ENCODE measurements at places on chromosomes 3 and 15. TPM values are rescaled to one million over a fixed set of nuclear protein-coding genes. Genes with fewer than 3 reads are reported as not detected.

DNA sequence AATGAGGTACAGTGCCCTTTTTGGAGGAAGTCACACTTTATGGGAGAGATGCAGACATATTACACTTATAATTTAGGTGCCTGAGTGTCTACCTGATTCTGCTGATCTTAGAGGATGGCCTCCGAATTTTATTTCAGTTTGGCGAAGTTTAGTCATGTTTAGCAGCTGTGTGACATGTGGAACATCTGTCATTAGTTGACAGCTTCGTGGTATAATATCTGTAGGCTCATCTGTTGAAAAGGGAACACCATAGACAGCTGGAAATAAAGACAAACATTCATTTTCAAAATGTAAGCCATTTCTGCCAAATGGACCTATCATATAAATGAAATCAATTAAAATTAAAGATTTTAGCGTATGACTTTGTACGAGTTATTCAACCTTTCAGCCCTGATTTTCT, 165.4 kb downstream of the CFAP20DC start:
- H3K4me1 ChIP-seq, result no peaks in the 10 kb centered on the region
- H3K27me3 ChIP-seq, result no peaks in the 10 kb centered on the region
- no peaks in the 10 kb centered on the region for H3K36me3 ChIP-seq

GRCh38 chr15:93645594-93645993, 556.6 kb upstream of the RGMA start:
- H3K27ac ChIP-seq, result no peak overlapping the region
- H3K36me3 ChIP-seq, result no peaks in the 10 kb centered on the region
- no peaks in the 10 kb centered on the region for H3K4me1 ChIP-seq
- DNase-seq, result no peak

Gene OXSM
- 14.0 TPM for total RNA-seq

Gene MOBP
- not detected for total RNA-seq

- no peak for DNase-seq
- no peak overlapping the region for H3K4me3 ChIP-seq
- no peak overlapping the region for H3K27ac ChIP-seq
- H3K27me3 ChIP-seq, result no peaks in the 10 kb centered on the region
- H3K36me3 ChIP-seq, result no peaks in the 10 kb centered on the region
Observed at GRCh38 chr15:37773111-37773860, 161.2 kb upstream of the TMCO5A start.

Gene SKOR1
- total RNA-seq, result 0.89 TPM

DNA sequence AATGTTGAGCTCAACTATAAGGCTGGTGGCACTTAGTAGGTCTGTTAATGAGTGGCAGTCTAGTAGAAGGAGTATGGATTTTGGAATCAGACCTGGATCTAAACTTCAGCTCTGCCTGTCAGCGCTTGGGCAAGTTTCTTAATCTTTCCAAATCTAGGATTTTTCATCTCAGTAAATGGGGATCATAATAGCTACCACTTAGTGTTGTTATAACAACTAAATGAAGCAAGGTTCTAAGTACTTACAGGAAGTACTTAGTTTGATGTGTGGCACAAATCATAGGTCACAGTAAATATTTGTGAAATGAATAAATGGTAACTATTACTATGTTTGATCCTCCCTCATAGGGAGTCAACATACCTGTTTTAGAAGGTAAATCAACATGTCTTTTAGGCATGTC, 31.4 kb downstream of the SLC49A4 start:
- no peaks in the 10 kb centered on the region for H3K27me3 ChIP-seq
- H3K4me3 ChIP-seq, result no peak overlapping the region
- no peaks in the 10 kb centered on the region for H3K4me1 ChIP-seq
- no peak overlapping the region for H3K27ac ChIP-seq

GRCh38 chr3:151501923-151502632, 41.2 kb upstream of the IGSF10 start:
- no peak for DNase-seq
- H3K27me3 ChIP-seq, result no peaks in the 10 kb centered on the region
- no peaks in the 10 kb centered on the region for H3K36me3 ChIP-seq
- no peaks in the 10 kb centered on the region for H3K4me1 ChIP-seq
- H3K4me3 ChIP-seq, result no peak overlapping the region

Gene CCR8
- not detected for total RNA-seq

DNA sequence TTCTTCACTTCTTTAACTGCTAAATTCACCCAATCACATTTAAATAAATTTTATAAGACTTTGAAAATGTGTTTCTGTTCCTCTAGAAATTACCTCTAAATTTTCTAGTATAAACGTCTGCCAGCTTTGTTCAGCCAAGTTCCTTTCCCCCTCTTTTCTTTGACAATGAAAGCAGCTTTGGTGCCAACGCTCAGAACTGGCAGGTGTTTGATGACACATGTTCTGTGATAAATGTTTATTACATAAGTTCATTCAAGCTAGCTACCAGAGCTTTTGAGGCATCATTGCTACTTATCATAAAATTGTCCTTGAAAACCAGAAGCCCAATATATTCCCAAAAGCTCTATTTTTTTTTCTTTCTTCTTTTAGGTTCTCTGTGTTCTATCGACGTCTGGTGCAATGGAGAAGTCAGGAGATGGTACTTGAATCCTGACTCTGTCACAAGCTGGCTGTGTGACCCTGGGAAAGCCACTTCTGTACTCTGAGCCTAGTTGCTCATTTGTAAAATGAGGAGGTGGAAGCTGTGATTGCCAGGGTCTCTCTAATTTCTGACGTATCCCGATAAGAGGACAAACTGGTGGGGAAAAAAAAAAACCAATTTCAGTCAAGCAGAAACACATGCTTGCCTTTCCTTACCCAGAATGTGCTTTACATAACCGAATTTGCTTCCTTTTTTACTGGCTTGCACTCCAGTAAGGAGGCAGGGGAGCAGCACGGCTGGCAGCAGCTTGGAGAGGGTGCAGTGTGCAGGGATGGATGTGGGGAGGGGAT, 187.1 kb upstream of the LPP start:
- H3K4me3 ChIP-seq, result no peak overlapping the region
- H3K4me1 ChIP-seq, result no peaks in the 10 kb centered on the region
- no peak overlapping the region for H3K27ac ChIP-seq

Gene PRSS50
- total RNA-seq, result 2.5 TPM

- no peak overlapping the region for H3K27ac ChIP-seq
- no peaks in the 10 kb centered on the region for H3K27me3 ChIP-seq
- no peaks in the 10 kb centered on the region for H3K36me3 ChIP-seq
Observed at GRCh38 chr3:111936967-111937366, 41.9 kb upstream of the ABHD10 start.

DNA sequence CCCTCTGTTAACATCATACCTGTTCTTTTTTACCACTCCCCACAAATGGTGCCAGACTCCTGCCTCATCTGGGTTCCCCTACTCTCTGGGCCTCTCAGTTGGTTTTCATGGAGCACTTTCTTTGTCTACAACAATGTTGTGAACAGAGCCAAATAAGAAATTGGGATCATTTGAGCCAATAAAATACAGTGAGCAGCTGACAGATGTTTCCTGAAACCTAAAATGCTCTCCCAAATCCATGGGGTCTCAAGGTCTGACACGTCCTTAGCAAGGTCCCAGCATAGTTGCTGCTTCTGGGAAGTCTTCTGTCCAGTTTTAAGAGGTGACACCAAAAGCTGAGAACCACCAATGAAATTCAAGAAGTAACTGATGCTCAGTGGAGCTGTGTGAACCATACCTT, 1.7 kb downstream of the NMNAT3 start:
- no peak for DNase-seq
- no peaks in the 10 kb centered on the region for H3K27me3 ChIP-seq
- no peaks in the 10 kb centered on the region for H3K36me3 ChIP-seq
- H3K4me3 ChIP-seq, result no peak overlapping the region
- H3K27ac ChIP-seq, result no peak overlapping the region

DNA sequence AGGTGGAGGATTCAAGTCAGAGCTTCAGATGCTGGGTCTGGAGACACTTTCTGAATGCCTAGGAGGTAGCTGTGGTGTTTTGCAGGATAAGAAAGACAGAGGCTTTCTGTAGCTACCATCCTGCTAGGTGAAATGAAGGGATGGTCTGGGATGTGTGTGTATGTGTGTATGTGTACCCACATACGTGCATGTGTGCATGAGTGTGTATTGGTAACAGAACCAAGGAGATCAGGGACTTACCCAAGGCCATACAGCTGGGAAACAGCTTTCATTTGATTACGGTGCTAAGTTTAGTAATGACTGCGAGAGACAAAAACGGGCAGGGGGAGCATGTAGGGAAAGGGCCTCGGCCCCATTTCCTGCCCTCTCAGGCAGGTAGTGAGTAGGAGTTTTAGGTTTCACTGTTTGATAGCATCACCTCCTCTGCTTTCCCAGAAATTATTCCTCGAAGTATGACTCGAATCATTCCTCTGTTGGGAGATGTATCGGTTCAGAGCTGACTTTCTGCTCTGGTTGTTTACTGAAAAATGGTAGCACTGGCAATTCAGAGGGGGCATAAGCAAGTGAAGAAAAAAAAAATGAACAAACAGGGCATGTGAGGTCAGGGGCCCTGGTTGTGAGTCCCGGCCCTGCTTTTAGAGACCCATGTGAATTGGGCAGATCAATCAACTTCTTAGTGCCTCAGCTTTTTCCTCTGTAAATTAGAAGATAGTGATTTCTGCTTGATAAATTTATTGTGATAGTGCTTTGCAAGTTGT, 130.7 kb downstream of the LPP start:
- H3K4me1 ChIP-seq, result no peaks in the 10 kb centered on the region
- no peaks in the 10 kb centered on the region for H3K27me3 ChIP-seq
- H3K36me3 ChIP-seq, result no peaks in the 10 kb centered on the region
- no peak overlapping the region for H3K4me3 ChIP-seq
- H3K27ac ChIP-seq, result no peak overlapping the region
- DNase-seq, result no peak

DNA sequence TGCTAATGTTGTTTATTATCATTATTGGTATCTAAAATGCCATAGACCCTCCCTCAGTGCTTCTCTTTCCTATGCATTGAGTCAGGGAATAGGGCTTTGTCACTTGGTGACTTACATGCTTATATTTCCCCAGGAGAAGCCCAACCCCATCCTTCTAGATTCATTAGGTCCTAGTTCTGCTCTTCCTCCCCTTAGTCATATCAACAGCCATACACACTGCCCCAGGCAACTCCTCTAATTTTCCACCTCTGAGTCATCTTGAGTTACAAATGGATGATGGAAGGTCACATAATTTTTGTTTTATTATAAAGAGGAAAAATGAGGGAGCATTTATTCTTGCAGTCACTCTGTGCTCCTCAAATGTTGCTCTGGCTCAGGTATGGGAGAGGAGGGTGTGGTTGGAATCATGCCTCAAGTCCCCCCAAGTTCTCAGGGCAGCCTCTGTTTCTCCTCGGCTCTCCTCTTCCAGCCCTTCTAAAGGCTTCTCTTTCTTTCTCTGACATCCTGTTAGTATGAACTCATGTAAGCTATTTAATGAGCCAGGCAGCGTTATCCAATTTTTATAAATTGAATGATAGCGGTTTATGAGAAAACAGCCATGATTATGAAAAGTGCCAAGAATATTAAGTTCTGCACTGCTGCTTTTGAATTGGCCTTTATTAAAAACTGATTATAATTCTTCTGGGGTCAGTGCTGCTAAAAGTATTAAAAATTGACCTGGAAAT, 45.6 kb upstream of the FSTL1 start:
- H3K4me3 ChIP-seq, result no peak overlapping the region
- H3K4me1 ChIP-seq, result peaks cover 5% of the 10 kb centered on the region
- no peak overlapping the region for H3K27ac ChIP-seq
- no peak for DNase-seq
- H3K27me3 ChIP-seq, result no peaks in the 10 kb centered on the region

DNA sequence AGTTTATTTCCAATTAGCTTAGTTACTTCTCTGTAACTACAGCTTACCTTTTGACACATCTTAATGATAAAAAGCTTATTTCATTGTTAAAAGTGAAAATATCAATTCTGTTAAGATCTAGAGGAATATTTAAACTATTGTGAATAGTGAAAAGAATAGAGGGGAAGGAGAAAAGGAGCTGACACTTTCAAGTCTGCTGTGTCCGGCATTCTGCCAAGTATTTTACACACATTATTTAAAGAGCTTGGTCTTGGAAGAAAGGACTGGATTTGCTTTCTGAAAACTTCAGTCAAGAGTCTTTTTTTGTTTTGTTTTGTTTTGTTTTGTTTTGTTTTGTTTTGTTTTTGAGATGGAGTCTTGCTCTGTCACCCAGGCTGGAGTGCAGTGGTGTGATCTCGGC, 34.8 kb downstream of the CCDC80 start:
- H3K4me3 ChIP-seq, result no peak overlapping the region
- H3K4me1 ChIP-seq, result peaks cover 42% of the 10 kb centered on the region
- peak; percentile 38 for DNase-seq
- H3K36me3 ChIP-seq, result no peaks in the 10 kb centered on the region

DNA sequence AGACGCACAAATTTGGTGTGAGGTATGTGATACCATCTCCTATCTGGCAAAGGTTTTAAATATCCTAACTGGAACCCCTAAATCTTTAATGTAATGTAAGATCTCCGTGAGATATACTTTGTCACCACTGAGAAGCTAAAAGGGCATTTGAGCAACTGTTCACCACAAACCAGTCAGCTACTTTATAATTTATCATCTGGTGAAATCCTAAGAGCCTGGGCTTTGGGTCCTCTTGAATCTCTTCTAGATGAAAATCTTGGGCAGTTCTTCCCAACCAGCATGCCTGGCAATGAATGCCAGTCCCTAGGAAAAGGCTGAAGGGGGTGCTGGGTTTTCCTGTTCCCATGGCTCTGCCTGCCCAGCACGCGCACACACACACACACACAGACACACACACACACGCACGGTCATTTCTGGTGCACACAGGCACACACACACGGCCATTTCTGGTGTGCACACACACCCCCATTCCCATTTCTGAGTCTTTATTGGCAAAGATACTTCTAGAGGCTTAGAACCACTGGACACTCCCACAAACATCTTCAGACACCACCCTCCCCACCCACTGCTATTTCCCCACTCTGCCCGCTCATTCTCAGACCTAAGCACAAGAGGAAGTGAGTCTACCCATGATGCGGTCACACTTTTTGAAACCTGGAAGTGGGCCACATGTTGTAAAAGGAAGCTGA, 72.6 kb downstream of the MYO1E start:
- peak; percentile 70 for DNase-seq
- H3K36me3 ChIP-seq, result no peaks in the 10 kb centered on the region
- H3K4me1 ChIP-seq, result peaks cover 35% of the 10 kb centered on the region
- H3K27ac ChIP-seq, result peak overlapping the region; percentile 19
- no peak overlapping the region for H3K4me3 ChIP-seq
- H3K27me3 ChIP-seq, result no peaks in the 10 kb centered on the region

- H3K4me1 ChIP-seq, result no peaks in the 10 kb centered on the region
- no peaks in the 10 kb centered on the region for H3K36me3 ChIP-seq
- no peaks in the 10 kb centered on the region for H3K27me3 ChIP-seq
- no peak for DNase-seq
Observed at GRCh38 chr3:13727890-13728289, 152.0 kb downstream of the WNT7A start.

Gene GOLGA8J
- total RNA-seq, result 3.7 TPM

DNA sequence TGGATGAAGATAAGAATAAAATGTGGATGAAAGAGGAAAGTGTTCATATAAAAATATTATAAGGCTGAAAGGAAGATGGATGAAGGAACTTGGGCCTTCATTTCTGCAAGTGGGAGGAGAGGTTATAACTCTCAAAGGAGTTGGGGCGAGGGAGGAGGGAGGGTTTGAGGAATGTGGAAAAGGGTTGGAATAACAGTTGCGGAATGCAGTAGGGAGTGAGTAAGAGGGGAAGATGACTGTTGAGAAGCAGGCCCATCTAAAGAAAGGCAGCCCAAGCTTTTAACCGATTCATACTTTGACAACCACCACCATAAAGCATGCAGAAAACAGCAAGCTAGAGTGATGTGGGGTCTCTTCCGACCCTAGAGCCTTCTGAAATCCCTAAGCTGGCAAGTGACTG, 8.3 kb upstream of the TM4SF4 start:
- DNase-seq, result no peak
- no peaks in the 10 kb centered on the region for H3K4me1 ChIP-seq
- no peaks in the 10 kb centered on the region for H3K27me3 ChIP-seq
- H3K36me3 ChIP-seq, result no peaks in the 10 kb centered on the region

- DNase-seq, result peak; percentile 17
- H3K27me3 ChIP-seq, result no peaks in the 10 kb centered on the region
- H3K4me3 ChIP-seq, result no peak overlapping the region
- no peak overlapping the region for H3K27ac ChIP-seq
- H3K4me1 ChIP-seq, result peaks cover 10% of the 10 kb centered on the region
Observed at GRCh38 chr3:190319660-190320059, 2.6 kb downstream of the CLDN1 start.

Data from thyroid gland (tissue), 4 donors.